ENCODE measurements at places on chromosomes 2 and 18.

GRCh38 chr2:203824057-203824456 lies 43.5 kb upstream of the CTLA4 start:
- no peak for DNase-seq

DNA sequence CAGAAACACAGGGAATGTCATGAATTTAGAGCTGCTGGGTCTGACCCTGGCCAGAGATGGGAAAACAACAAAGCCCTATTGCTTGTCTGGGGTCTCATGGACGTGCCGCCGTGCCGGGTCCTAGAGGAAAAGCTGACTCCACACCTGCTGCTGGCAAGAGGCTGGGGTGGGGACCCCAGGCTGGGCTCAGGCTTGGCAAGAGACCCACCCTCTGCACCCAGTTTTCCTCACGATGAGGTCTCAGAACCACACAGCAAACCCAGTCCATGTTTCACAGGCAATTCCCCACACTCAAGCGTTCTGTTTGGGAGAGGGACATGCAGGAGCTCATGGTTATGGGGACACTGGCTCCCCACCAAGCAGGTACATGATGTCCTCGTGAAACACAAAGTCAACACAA lies 367.3 kb upstream of the SALL3 start:
- no peak for DNase-seq

- DNase-seq: no peak
These were observed 63.8 kb downstream of the ACTR2 start for GRCh38 chr2:65291216-65292105.

DNA sequence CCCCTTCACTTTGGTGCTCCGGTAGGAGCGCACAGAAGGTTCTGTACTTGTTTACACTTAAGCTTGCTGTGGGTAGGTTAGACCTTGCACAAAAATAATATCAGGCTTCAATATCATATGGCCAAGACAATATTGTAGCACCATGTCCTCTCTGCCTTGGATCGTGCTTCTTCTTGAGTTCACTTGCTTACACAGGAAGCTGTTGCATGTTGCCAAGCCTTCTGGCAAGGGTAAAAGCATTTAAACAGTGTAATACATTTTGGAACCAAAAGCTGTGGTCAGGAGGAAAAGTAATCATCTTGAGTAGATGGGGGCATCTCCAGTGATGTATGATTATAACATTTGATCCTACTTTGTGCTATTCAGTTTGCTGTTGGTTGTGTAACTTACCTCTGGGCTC lies 197.5 kb downstream of the LTBP1 start:
- no peak for DNase-seq

GRCh38 chr2:233267516-233268245 lies 16.2 kb downstream of the ATG16L1 start:
- peak; percentile 70 for DNase-seq

DNA sequence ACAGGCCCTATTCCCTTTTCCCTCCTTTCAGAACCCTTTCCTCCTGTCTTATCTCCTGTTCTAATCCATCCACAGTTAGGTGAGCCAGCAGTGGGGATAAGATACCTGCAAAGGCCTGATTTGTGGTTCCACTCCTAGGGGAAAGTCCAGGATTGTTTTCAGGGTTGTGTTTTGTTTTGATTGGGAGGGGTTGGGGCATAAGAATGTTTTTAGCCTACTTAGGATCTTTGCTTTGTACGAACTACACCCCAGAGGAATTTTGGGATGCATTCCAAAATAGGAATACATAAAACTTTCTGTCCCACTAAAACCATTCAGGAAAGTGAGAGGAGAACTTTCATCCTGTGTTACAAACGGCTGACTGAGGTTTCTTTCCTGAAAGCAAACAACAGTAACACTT lies 150.8 kb upstream of the PGAP1 start:
- no peak for DNase-seq

DNA sequence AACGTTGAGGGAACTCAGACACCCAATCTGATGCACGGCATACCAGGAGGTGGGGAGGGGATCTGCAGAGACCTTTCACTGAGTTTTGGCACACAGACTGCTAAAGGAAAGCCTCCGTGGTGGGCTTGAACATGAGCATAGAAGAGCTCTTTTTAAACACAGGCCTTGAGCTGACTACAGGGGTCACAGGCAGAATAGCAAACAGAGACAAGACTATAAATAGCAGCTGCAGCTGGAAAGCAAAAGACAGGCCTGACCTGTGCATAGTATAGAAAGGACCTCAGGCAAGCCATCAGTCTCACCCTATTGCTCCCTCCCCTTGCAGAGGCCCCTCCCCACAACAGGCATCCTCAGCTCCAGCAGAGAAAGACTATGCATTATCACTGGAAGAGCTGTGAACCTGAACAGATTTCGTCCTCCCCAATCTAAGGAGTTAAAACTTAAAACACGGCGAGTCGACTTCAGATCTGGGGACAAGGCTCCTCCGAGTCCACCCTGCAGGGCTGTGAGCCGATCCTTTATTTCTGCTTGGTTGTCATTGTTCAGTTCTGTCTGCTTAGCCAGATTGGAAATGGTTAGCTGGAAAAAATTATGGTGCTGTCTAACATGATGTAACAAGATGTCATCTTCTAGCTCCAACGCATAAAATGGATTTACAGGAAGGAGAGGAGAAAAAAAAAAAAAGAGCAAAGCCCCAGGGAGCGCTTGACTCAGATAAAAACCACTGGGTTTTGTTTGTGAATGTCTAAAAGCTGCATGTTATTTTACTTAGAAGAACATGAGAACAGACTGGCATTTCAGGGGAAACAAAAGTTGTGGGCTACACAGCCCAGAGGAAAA lies 25.2 kb upstream of the LCLAT1 start:
- no peak for DNase-seq

GRCh38 chr2:130762031-130762909 lies 6.9 kb downstream of the AMER3 start:
- DNase-seq: no peak

DNA sequence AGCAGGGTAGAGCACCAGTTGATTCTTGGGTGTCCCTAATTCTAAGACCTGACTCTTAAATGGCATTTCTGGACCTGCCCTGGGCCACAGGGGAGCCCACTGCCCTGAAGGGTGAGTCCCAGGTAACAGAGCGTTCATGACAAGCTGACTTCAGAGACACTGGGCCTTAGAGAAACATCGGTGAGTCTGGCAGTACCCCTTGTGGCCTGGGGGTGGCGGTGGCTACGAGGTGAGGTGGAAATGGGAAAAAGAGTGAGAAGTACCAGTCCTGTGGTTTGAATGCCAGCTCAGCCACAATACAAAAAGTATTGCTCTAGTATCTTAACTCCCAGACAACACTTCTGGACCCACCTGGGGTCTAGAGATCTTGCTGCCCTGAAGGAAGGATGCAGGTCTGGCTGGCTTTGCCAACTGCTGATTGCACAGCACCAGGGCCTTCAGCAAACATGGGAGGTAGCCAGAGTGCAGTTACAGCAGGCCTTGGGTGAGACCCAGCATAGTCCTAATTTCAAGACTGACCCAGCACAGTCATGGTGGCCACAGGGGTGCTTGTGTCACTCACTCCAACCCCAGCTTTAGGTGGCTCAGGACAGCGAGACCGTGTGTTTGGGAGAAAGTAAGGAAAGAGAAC lies 44.5 kb downstream of the USP34 start:
- DNase-seq: peak; percentile 61

GRCh38 chr2:162002623-162003235 lies 71.3 kb downstream of the DPP4 start:
- DNase-seq: no peak

- no peak for DNase-seq
These were observed 255.3 kb downstream of the SH3BP4 start for GRCh38 chr2:235206980-235207579.

DNA sequence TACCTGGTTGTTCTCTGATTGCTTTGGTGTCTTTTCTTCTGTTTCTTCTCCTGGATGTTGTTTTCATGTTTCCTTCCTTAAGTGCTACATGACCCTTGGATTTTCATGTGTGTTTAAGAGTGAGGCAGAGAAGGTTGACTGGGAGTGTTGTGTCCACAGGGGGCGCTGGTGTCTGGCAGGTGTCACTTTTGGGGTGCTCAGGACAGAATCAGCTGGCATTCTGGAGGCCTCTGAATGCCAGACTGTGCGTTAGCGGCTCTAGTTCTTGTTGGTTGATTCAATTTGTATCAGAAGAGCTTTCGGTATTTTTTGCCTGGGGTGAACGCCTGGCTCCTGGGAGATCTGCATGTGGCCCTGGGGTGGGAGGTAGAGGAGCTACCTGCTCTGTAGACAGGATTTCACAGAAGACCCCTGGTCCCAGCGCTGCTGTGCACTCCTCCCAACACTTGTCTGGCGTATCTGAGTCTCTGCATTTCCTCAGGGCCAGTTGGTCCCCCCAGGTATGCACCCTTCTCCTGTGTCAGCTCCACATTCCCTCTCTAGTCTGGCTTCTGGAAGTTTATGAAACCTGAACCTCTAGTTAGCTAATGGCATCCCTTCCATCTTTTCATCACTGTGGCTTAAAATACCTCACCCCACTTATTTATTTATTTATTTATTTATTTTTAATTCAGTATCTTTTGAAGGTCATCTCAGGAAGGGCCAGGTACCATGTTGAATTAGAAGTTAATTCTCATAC lies 1.1 kb downstream of the GREB1 start:
- DNase-seq: no peak

DNA sequence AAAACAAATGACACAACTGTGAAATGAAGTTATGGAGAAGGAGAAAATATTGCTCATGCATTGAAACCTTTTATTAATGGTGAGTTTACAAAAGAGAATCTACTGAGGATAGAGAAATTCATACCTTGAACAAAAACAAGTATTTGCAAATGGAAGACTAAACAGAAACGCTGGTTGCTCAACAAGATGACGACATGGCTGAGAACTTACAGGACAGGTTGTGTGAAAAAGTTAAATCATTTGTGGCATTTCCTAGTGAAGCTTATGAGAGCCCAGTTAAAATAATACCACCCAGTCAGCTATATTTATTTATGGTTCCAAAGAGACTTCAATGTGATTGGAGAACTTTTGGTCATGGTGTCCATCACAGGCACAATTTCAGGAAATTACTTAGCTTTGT lies 148.6 kb upstream of the PKDCC start:
- no peak for DNase-seq

DNA sequence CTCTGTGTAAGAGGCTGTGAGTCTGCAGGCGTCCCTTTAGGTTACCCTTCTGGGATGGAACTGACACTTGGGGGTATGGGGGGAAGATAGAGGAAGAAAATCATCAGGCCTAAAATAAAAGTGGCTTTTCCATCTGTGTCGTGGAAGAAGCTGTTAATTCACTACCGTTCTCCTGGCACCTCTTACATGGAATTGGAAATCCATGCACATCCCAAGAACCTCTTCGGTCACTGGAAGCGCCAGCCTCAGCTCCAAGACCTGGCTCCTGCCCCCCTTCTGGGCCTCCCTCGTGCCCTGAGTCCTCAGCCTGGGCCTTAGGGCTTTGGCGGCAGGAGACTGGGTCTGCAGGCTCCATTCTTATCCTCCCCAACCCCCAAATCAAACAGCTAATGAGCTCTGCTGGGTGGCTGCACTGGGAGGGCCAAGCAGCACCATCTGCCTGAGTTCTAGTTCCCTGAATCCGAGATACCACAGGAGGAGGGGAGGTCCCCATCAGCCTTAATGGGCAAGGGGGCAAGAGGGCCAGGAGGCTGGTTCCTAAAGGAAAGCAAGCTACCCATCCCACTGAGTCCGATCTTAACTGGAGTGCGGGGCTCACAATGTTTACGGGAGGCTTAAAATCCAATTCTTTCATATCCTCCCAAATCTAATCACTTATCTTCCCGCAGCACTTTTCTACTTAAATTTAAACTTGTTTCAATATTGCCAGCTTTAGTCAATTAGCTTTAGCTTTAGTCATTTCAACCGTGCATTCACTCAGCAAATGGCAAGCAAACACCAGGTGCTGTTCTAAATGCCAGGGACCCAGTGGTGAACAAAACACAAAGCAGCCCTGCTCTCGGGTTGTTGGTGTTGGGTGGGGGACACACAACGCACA lies 52.8 kb downstream of the FAM178B start:
- DNase-seq: no peak

GRCh38 chr2:69674316-69674670 lies 30.8 kb upstream of the AAK1 start:
- no peak for DNase-seq

DNA sequence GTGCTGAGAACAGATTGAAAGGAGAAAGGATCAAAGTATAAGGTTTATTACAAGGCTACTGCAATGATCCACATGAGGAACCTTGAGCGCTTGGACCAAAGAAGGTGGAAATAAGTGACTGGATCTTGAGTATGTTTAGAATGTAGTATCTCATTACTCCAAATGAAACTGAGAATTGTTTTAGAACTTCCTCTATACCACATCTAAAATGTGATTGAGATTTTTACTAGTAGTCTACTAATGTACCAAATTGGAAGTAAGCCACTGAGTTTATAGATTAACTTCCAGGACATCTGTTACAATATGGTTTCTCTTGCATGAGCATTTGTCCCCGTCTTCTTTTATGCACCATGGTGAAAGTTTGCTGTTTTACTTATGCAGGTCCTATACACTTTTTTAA lies 300.5 kb downstream of the SUCLG1 start:
- no peak for DNase-seq

DNA sequence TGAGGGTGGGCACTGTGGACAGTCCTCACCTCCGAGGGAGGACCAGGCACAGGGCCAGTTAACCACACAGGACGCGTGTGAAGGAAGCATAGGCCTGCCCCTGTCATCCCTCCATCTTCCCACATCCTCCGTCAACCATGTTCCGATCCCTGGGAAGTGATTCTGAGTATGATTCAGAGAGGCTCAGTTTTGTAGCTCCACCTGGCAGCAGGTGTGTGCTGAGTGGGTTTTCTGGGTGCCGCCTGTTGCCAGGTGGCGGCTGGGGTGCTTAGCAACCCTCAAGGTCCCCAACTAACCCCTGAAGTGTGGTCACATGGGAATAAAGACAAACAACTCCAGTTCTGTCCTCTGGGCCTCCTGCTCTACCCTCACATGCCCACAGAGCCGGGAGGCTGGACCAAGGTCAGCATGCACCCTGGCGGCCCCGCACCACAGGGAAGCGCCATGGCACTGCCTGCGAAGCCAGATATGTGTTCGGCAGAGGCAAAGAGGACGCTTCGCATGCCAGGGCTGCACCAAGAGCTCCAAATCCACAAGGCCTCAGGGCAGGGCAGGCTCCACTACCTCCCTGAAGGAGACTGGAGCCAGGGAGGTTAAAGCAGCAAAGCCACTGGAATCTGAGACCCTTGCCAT lies 60.0 kb downstream of the ADCY3 start:
- no peak for DNase-seq

Measured in activated gamma-delta T cell treated with anti-CD3 and anti-CD28 coated beads, Interleukin-2, amount 50 U/mL, for 16 hours (primary cell).